Kidney epithelial cell (primary cell): ENCODE measurements at places on chromosomes 2 and 18.
A peak's percentile ranks its signal among the peaks of the same experiment; 100 is the strongest.

DNA sequence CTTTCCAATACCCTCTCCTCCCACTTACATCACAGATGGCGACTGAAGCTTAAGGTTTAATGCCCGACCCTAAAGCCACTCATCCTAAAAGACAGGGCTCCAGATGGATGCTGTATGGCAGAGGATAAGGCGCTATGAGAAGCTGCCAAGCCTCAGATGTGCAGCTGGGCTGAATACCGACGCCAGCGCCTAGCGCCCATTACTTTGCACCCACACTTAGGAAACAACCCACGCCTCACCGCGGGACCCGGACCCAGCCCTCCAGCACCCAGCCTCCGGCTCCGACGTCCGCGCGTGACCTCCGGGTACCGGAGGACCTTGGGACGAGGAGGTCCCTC lies 335 bp downstream of the TRAK2 start:
- DNase-seq = no peak

DNA sequence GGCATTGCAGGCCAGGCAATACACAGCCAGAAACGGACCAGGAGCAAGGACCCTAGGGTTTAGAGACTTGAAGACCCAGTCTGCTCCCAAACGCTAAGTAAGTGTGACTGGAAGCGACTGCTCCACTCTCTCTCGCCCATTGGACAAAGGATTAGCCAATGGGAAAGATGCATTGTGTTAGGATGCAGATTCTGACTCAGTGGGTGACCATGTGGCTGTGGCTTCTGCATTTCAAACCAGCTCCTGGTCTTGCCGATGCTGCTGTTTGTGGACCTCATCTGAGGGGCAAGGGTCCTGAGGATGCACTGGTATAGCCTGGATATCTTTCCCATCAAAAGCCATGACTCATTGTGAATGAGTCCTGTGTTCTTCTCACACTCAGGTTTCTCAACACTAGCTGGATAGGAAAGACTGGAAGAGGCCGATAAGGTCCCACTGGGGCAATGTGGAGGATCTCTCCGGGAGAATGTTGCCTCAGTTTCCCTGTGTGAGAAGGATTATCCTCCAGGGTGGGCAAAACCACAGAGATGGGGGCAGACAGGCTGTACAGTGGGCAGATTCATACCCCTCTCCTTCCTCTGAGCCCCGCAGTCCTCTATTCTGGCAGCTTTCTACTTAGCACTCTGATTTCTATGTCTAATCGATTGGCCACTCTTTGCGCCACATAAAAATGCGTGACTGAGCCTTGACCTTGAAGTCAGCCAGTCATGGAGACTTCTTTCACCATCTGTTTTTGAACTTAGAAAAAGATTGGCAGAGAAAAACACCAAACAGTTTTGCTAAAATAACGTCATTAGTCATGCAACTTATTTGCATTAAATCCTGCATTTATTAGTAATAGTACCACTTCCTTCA lies 257.1 kb downstream of the PRKCE start:
- no peak for DNase-seq

DNA sequence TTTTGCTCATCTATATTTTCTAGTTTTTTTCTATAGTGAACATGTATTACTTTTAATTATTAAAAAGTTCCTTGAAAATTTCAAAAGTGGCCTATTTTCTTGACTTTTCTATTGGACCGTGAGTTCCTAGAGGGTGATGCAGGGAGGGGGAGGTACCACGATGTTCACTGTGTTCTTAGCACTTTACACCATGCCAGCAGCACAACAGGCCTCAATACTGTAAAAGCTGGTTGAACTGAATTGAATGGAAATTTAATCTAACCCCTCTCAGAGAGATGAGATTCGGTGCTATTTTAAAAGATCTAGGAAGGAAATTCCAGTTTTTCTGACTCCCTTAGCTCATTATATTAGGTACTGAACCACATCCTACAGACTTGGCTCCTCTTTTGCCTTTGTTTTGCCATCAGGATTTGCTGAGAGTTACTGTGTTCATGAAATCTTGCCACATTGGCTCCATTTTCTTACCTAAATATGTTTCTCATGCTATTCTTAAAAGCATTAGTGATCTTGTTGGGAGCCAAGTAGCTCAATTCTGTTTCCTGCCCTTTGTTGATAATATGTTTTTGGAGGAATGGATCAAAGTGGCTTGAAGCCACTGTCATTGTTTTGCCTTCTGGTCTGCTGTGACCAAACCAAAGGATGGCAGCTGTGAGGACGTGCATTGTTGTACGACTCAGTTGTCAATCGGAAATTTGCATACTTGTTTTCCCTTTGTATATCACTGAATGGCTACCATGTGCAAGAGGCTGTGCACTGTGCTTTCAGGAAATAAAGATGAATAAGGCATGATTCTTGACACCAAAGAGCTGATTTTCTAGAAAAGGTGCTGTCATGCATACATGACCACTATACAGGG lies 25.3 kb downstream of the MYO1B start:
- DNase-seq = no peak

DNA sequence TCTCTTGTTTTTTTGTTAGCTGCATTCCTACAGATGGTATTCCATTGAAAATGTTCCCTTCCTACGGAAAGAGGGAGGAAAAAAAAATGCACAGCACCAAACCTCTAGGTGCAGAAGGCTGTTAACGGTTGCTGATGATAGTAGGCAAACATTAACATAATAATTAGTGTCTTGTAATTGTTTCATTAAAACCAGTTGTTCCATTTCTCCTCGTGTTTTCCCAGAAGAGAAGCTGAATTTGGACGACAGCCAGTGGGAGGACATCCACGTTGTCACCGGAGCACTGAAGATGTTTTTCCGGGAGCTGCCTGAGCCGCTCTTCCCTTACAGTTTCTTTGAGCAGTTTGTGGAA lies 494.7 kb downstream of the ARHGAP15 start:
- DNase-seq = no peak

GRCh38 chr2:47075361-47076125 lies 79.6 kb downstream of the STPG4 start:
- DNase-seq = no peak

GRCh38 chr2:3102922-3103569 lies 274.6 kb downstream of the EIPR1 start:
- no peak for DNase-seq

GRCh38 chr2:64779117-64779690 lies 125.5 kb upstream of the SERTAD2 start:
- peak; percentile 86 for DNase-seq

- DNase-seq = no peak
These were observed 61.6 kb upstream of the CYRIA start for GRCh38 chr2:16727256-16727655.
